ENCODE measurements at places on chromosomes 2 and 18.

DNA sequence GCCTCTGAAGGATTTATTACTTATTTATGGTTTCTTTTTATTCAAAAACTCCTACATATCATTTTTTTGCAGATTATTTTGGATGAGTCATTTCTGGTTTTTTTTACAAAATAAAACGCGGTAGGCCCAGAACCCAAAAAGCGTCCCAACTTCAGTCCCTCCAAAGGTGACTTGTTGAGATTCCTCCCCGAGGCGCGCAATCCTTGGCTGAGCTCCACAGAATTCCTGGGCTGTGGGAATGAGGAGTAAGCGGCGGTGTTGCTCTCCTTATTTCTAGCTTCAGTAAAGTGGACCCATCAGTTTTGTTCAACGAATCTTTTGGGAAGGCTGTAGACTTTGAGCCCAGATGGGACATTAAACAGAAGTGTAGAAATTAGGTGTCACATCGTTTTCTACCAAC, 67.0 kb upstream of the RMP24 start:
- no peak for DNase-seq

- no peak for DNase-seq
These were observed 168.1 kb downstream of the SETBP1 start for GRCh38 chr18:44848644-44849335.

DNA sequence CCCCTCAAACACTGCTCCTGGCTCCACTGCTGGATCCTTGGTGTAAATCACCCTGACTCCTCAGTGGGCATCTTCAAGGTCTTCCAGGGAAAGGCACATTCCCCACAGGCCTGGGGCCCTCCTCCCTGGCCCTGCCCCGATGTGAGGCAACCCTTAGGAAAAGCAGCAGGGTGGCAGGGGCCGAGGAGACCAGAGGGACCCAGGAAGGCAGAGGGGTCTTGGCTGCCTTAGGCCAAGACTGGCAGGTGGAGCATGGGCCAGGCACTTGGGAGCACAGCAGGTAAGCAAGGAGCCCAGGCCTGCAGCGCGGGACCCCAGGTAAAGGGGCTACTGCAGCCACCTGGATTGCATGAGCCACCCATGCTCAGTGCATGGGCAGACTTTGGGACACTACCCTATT, 96.9 kb downstream of the GYPC start:
- DNase-seq, result no peak

GRCh38 chr2:227324642-227324994, 433 bp upstream of the MFF start:
- no peak for DNase-seq

GRCh38 chr2:20422402-20423271, 24.2 kb upstream of the RHOB start:
- no peak for DNase-seq

GRCh38 chr2:49129034-49129433, 25.3 kb downstream of the FSHR start:
- no peak for DNase-seq

- DNase-seq, result no peak
These were observed 91.1 kb downstream of the RBMS1 start for GRCh38 chr2:160402501-160402900.

GRCh38 chr18:41660654-41661053, 294.4 kb upstream of the PIK3C3 start:
- DNase-seq, result no peak

GRCh38 chr18:57533006-57533867, 53.3 kb downstream of the FECH start:
- DNase-seq, result no peak

DNA sequence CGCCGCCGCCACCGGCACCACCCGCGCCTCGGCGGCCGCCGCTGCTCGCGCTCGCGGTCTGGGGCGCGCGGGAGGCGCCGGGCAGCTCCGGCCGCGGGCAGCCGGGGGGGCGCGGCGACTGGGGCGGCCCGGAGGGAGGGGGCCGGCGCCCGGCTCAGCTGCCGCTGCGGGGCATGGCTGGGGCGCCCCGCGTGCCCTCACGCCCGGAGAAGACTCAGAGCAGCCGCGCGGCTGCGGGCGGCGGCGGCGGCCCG, 295 bp downstream of the GAREM1 start:
- no peak for DNase-seq

DNA sequence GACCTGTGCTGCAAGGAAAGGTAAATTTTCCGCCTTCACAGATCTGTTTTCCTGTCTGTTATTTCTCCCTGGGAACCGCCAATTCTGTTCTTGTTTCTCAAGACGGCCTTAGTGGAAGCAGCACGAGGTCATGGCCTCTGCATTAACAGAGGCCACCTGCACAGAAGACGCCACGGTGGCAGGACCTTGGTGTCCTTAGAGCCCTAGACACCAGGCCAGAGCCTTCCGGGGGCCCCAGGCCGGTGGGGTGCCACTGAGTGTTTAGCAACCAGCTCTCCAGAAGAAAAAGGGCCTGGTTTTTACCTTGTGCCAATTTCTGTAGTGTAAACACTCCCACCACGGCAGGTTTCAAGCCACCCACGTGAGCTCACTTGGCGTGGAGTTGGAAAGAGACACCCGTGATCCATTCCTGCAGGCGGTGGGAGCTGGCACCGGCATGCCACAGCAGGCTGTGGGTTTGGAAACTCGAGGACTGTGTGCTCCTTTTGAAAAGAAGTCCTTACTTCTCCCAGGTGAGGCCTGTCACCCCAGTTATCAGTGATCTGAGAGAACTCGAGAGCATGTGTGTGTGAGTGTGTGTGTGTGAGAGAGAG, 103.9 kb upstream of the HDAC4 start:
- DNase-seq, result no peak

DNA sequence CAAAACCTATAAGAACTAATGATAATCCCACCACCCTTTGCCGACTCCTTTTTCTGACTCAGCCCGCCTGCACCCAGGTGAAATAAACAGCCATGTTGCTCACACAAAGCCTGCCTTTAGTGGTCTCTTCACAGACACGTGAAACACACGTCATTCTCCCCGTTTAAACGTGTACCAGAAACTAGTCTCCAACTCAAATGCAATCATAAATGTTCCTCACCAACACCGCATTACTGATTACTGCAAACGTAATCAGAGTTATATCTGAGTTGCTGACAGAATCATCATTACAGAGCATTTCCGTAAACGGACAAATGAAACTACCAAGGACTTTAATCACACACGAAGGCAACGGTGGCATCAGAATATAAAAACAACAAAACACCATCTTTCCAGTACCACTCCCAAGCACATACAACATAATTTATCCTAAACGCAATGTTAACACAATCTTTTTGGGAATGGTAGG, 1.9 kb downstream of the CLK1 start:
- peak; percentile 17 for DNase-seq

- DNase-seq, result no peak
These were observed 3.7 kb downstream of the NFATC1 start for GRCh38 chr18:79399275-79400081.

DNA sequence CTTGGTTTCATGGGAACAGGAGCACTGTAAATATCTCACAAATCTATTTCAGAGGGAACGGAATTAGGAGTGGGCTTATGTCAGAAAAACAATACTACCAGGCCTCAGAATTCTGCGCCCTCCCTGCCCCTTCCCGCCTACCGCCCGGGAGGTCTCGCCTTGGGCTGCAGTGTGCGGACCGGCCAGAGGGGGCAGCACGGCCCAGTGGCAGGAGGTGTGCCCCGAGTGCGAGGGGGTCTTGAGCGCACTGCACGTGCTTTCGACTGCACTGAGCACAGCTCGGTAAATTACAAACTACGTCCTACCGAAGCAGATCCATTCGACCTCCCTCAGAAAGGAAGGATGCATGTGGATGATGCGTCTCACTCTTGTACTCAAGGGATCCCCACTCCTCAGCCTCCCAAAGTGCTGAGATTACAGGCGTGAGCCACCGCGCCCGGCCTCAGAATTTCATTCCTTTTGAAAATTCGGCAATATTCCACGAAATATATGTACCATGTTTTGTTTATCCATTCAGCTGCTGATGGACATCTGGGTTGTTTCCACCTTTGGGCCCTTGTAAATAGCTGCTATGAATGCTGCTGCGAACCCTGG, 297.0 kb downstream of the BCL2 start:
- no peak for DNase-seq

DNA sequence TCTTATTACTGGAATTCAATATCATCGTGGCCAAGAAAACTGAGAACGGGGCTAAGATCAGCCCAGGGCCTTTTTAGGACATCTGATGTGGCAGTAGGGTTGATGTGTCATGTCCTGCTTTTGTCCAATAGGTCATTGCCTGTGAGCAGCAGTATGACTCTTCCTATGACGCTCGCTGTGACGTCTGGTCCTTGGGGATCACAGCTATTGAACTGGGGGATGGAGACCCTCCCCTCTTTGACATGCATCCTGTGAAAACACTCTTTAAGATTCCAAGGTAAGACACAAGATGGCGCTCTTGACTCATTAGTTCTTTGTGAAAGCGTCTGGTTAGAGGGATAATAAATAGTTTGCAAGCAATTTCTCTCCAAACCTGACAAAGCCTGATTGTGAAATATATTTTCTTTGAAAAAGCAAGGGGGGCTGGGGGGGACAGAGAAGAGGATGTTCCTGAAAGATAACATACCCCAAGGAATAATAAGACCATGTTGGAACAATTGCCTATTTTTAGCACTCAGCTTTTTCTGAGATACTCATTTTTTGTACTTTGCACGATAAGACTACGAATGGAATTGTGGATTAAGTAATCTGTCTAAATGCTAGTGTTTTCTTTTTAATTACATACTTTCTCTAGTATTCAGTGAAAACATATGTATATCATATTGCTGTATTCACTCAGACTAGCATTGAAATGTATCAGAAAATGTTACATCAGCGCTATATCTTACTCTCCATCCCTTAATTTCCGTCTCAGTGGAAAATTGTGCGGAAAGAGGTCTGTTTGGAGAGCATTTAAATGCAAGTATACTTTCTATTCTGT, 58.1 kb downstream of the MYO3B start:
- DNase-seq, result no peak

GRCh38 chr2:227626580-227627151, 9.4 kb downstream of the SCYGR4 start:
- no peak for DNase-seq

- no peak for DNase-seq
These were observed 3.0 kb upstream of the SIX3 start for GRCh38 chr2:44938287-44939105.

DNA sequence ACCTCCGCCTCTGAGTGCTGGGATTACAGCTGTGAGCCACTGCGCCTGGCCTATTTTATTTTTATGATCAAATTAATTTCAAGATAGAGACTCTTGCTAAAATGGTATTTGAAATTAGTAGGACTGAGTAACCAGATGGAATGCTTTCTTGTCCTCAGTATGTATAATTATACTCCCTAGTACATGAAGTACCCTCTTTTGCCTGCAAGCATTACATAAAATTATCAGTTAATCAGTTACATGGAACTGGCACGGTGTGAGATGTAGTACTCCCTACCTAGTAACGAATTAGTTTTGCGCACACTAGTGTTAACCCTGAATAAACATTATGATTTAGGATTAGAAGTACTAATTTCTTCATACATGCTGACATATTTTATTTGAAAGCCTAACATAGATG, 41.6 kb downstream of the RBBP8 start:
- DNase-seq, result no peak

DNA sequence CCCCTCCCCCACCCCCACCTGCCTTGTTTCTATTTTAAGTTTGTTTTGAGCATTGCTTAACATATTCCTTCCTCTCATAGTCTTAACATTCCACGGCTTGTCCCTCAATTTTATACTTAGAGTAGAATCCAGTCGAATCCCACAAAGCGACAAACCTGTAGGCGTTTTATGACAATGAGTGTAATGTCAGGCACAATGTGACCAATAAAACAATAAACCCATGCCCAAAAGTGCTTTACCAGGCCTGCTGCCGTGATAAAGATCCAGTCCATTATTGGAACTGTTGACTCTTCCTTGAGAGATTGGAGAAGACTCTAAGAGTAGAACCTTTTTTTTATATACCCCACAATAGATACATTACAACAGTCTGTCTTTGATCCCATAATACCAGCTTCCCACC, 6.2 kb upstream of the MRO start:
- no peak for DNase-seq

GRCh38 chr2:160139991-160140390, 60.1 kb downstream of the ITGB6 start:
- DNase-seq, result no peak

GRCh38 chr2:154855138-154855537, 156.6 kb downstream of the KCNJ3 start:
- no peak for DNase-seq

GRCh38 chr18:37242826-37243560, 322.6 kb downstream of the CELF4 start:
- no peak for DNase-seq

DNA sequence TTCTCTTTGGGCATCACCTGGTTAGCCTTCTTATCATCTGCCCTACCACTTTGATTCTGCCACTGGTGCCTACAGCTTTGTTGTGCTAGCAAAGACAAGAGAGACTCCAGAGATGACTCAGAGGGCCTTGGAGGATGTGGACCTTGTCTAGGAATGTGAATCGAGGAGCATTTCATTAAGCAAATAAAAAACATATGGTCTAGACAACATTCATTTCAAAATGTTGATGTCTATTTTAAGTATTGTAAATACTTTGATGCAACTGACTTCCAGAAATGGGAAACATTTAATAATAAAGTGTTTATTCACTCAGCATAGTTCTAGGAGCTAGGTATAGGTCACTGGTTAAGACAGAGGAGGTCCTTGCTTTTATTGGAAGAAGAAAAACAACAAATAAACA, 195.5 kb downstream of the CDCA7 start:
- DNase-seq, result no peak

GRCh38 chr2:74149570-74150319, 2.0 kb upstream of the BOLA3 start:
- DNase-seq, result no peak

GRCh38 chr2:46229134-46230063, 67.8 kb upstream of the EPAS1 start:
- no peak for DNase-seq

DNA sequence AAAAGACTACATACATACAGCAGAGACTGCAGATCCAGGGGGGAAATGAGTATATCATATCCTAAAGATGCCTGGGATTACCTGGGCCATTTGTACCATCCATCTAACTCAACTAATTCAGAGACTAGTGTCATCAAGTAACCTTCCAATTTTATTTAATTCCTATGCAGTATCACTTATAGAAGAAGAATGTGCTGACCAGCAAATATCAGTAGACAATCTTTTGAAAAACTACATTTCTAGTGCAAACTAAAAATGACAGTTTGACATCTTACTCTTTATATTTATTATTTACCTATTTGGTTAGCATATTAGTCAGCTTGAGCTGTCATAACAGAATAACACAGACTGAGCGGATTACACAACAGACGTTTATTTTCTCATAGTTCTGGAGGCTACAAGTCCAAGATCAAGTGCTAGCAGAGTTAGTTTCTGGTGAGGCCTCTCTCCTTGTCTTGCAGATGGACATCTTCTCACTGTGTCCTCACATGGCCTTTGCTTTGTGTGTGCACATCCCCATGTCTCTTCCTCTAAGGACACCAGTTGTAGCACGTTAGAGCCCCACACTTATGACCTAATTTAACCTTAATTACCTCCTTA, 47.0 kb downstream of the NCKAP5 start:
- DNase-seq, result no peak

Data from activated naive CD4-positive, alpha-beta T cell (primary cell).